Thoracic aorta endothelial cell (primary cell): ENCODE measurements at places on chromosomes 16 and 17. TPM values are rescaled to one million over a fixed set of nuclear protein-coding genes. Genes with fewer than 3 reads are reported as not detected.

The ADAP2 gene
- total RNA-seq: 0.27 and 0.36 TPM in 2 replicates

The ANKRD40CL gene
- not detected in 2 replicates for total RNA-seq

The CTRB1 gene
- not detected in 2 replicates for total RNA-seq

The RUNDC3A gene
- total RNA-seq: not detected in 2 replicates

The LHX1 gene
- total RNA-seq: not detected in 2 replicates
